ENCODE measurements at places on chromosomes 12 and 14. TPM values are rescaled to one million over a fixed set of nuclear protein-coding genes. Genes with fewer than 3 reads are reported as not detected.

The SMIM41 gene
- not detected for total RNA-seq

- DNase-seq, result peak; percentile 64
- H3K27ac ChIP-seq, result no peak overlapping the region
- H3K4me3 ChIP-seq, result peak overlapping the region; percentile 19
- H3K36me3 ChIP-seq, result peaks cover 19% of the 10 kb centered on the region
Measured at GRCh38 chr14:21092273-21093011, 6.0 kb downstream of the ZNF219 start.

GRCh38 chr12:104011253-104011652 is 38.7 kb downstream of the GLT8D2 start:
- peak overlapping the region; percentile 9 for H3K4me3 ChIP-seq
- peak; percentile 95 for DNase-seq
- H3K27ac ChIP-seq, result peak overlapping the region; percentile 85

The SYNE2 gene
- total RNA-seq, result 67.4 TPM

- peaks cover 35% of the 10 kb centered on the region for H3K4me1 ChIP-seq
- peak; percentile 94 for DNase-seq
- no peaks in the 10 kb centered on the region for H3K36me3 ChIP-seq
- H3K27ac ChIP-seq, result peak overlapping the region; percentile 99
- no peaks in the 10 kb centered on the region for H3K27me3 ChIP-seq
Measured at GRCh38 chr14:75222208-75222701, 45.8 kb upstream of the TMED10 start.

- no peak overlapping the region for H3K27ac ChIP-seq
- H3K27me3 ChIP-seq, result no peaks in the 10 kb centered on the region
- no peaks in the 10 kb centered on the region for H3K36me3 ChIP-seq
- DNase-seq, result no peak
Measured at GRCh38 chr14:85273099-85273677, 256.8 kb upstream of the FLRT2 start.

The MIP gene
- not detected for total RNA-seq

- no peaks in the 10 kb centered on the region for H3K27me3 ChIP-seq
- no peak for DNase-seq
- no peak overlapping the region for H3K4me3 ChIP-seq
- no peak overlapping the region for H3K27ac ChIP-seq
- no peaks in the 10 kb centered on the region for H3K36me3 ChIP-seq
- H3K4me1 ChIP-seq, result no peaks in the 10 kb centered on the region
Measured at GRCh38 chr12:77813558-77813957, 17.1 kb upstream of the NAV3 start.

The ERP27 gene
- not detected for total RNA-seq

GRCh38 chr12:46432325-46432724 is 59.8 kb upstream of the SLC38A2 start:
- H3K4me3 ChIP-seq, result no peak overlapping the region
- peaks cover 41% of the 10 kb centered on the region for H3K4me1 ChIP-seq
- no peak for DNase-seq
- no peaks in the 10 kb centered on the region for H3K36me3 ChIP-seq

DNA sequence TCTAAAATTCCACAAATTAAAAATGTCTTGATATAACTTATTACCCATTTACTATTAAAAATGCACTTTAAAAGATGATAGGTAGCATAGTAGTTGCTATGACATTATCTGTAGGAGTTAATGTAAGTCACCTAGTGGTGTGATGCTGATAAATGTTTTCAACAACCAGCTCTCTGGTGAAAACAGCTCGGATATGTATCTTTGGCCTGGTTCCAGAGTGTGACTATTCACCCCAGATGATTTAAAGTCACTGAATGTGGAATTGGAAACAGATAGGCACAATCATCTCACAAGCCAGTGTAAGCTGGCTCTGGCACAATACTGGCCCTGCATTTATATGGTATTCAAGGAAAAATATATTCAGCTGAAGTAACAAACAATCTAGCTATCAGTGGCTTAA is 9.2 kb upstream of the CCDC196 start:
- H3K4me3 ChIP-seq, result no peak overlapping the region
- H3K27ac ChIP-seq, result no peak overlapping the region
- DNase-seq, result peak; percentile 53
- no peaks in the 10 kb centered on the region for H3K36me3 ChIP-seq
- no peaks in the 10 kb centered on the region for H3K4me1 ChIP-seq

The CLEC6A gene
- not detected for total RNA-seq

DNA sequence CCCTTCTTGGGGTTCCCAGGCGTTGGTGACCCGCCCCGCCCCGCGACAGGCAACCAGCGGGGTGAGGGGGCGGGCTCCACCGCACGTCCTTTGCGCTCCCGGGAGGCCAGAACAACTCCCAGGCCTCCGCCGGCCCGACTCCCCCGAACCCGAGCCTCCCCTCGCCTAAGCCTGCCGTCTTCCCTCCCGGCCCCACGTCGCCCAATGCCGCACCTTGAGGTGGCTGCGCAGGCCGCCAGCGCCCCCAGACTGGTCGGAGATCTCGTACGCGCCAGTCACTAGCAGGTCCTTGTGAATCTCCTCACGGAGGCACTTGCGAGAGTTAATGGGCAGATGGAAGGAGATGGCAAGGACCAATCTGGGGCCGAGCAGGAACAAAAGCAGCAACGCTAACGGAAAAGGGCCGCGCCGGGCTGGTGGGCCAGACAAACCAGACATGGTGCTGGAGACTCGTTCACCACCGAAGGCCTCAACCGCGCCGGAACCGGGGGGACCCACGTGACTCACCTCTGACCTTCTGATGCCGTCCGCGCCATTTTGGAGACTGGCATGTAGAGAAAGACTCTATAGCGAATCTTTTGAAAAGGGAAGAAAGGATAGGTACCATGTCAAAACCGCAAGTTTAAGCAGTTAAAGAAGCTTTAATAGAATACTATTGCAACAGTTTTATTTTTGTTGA is at the start of gene TMED10:
TMED10 (minus strand) TSS at position 471 of the 679 bp plus-strand sequence; CDS start at position 438, 33 bp downstream.
- peak; percentile 93 for DNase-seq
- peaks cover 19% of the 10 kb centered on the region for H3K36me3 ChIP-seq
- H3K4me1 ChIP-seq, result peaks cover 22% of the 10 kb centered on the region
- no peaks in the 10 kb centered on the region for H3K27me3 ChIP-seq
- peak within 1 kb of the TSS; percentile 98 for H3K4me3 ChIP-seq

- no peak overlapping the region for H3K27ac ChIP-seq
- peaks cover 23% of the 10 kb centered on the region for H3K4me1 ChIP-seq
- no peaks in the 10 kb centered on the region for H3K36me3 ChIP-seq
Measured at GRCh38 chr14:75489480-75489837, 32.8 kb upstream of the BATF start.

GRCh38 chr14:69090187-69090789 is 62.6 kb downstream of the DCAF5 start:
- H3K36me3 ChIP-seq, result peaks cover 44% of the 10 kb centered on the region
- no peak overlapping the region for H3K27ac ChIP-seq
- DNase-seq, result peak; percentile 65

DNA sequence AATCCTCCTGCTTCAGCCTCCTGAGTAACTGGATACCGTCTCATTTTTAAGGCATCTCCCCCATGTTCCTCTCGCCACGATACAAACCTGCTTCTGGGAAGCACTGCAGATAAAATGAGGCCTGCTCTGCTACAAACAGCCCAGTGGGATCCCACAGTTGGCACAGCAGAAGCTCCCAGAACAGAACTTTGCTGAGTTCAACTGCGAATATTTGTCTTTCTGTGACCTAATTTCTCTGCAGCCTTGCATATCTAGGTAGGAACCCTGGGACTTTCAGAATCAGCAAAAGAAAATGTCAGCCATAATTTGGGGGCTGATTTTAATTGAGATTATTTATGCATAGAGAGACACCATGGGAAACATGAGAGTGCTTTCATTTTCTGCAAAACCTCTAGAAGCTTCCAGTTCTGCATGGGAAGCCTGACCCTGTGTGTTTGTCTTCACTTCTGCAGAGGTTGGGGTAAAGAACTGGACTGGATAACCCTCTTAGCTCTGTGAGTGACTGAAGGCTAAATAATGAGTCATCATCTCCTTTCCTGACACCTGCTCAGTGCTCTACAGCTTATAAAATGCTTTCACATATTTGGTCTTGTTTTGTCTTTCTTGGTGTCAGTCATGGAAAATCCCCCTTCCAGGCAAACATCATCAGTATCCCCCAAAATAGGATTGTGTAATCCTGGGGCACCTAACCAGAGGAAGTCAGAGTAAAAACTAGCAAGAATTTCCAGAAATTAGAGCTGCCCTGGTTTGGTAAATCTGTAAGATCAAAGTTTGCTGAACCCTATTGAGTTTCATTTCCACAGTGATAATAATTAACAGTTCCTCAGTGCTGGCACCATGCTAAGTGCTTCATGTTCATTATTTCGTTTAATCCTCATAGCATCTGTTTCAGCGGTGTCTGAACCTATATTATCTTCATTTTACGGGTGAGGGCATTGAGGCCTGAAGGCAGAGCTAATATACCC is 185.8 kb downstream of the SLC15A4 start:
- H3K27ac ChIP-seq, result no peak overlapping the region
- H3K36me3 ChIP-seq, result no peaks in the 10 kb centered on the region
- H3K4me1 ChIP-seq, result no peaks in the 10 kb centered on the region
- no peak overlapping the region for H3K4me3 ChIP-seq
- no peak for DNase-seq
- no peaks in the 10 kb centered on the region for H3K27me3 ChIP-seq

The SPTB gene
- 2.1 TPM for total RNA-seq

DNA sequence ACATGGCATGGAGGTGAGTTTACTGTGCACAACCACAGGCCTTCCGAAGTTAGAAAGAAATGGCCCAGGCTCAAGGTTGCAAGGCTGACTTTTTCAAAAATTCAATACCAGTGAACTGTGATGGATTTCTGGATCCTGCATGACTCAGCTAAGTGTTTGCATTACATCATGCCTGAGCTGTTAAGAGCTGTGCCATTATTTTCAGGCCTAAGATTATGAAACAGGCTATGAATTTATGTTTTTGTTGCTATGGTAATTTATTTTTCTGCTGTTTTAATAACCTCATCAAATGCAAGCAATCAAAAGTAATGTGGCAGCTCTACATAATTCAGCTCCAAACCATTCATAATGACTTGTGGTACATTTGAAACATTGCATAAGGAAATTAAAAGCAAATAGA is 457.7 kb upstream of the TMEM132C start:
- no peak overlapping the region for H3K27ac ChIP-seq
- H3K36me3 ChIP-seq, result no peaks in the 10 kb centered on the region
- peak; percentile 18 for DNase-seq
- H3K27me3 ChIP-seq, result no peaks in the 10 kb centered on the region
- no peak overlapping the region for H3K4me3 ChIP-seq

- peaks cover 61% of the 10 kb centered on the region for H3K36me3 ChIP-seq
- H3K27ac ChIP-seq, result no peak overlapping the region
- H3K4me1 ChIP-seq, result peaks cover 29% of the 10 kb centered on the region
- H3K4me3 ChIP-seq, result no peak overlapping the region
- no peak for DNase-seq
- no peaks in the 10 kb centered on the region for H3K27me3 ChIP-seq
Measured at GRCh38 chr12:1491983-1492697, 102.2 kb downstream of the FBXL14 start.

GRCh38 chr12:105461271-105461943 is 130.9 kb downstream of the C12orf75 start:
- no peak overlapping the region for H3K27ac ChIP-seq
- H3K36me3 ChIP-seq, result no peaks in the 10 kb centered on the region
- H3K4me3 ChIP-seq, result no peak overlapping the region
- no peaks in the 10 kb centered on the region for H3K27me3 ChIP-seq
- H3K4me1 ChIP-seq, result peaks cover 9% of the 10 kb centered on the region

DNA sequence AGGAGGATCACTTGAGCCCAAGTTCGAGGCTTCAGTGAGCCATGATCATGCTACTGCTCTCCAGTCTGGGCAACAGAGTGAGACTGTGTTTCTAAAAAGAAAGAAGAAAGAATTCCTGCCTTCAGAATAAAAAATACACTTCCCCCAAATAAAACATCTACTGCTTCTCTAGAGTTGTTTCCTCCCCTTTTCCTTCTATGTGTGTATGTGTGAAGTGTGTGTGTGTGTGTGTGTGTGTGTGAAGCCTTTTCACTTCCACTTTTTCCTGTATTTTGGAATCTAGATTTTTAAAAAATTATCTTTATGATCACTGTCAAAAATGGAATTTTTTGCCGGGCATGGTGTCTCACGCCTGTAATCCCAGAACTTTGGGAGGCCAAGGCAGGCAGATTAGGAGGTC is 12.6 kb upstream of the SNX6 start:
- DNase-seq, result no peak
- H3K27me3 ChIP-seq, result no peaks in the 10 kb centered on the region
- H3K36me3 ChIP-seq, result no peaks in the 10 kb centered on the region
- H3K27ac ChIP-seq, result no peak overlapping the region

GRCh38 chr12:52395761-52396434 is 10.2 kb downstream of the KRT82 start:
- no peak overlapping the region for H3K27ac ChIP-seq
- no peaks in the 10 kb centered on the region for H3K36me3 ChIP-seq
- no peak overlapping the region for H3K4me3 ChIP-seq
- H3K27me3 ChIP-seq, result no peaks in the 10 kb centered on the region
- DNase-seq, result peak; percentile 83
- H3K4me1 ChIP-seq, result peaks cover 30% of the 10 kb centered on the region

DNA sequence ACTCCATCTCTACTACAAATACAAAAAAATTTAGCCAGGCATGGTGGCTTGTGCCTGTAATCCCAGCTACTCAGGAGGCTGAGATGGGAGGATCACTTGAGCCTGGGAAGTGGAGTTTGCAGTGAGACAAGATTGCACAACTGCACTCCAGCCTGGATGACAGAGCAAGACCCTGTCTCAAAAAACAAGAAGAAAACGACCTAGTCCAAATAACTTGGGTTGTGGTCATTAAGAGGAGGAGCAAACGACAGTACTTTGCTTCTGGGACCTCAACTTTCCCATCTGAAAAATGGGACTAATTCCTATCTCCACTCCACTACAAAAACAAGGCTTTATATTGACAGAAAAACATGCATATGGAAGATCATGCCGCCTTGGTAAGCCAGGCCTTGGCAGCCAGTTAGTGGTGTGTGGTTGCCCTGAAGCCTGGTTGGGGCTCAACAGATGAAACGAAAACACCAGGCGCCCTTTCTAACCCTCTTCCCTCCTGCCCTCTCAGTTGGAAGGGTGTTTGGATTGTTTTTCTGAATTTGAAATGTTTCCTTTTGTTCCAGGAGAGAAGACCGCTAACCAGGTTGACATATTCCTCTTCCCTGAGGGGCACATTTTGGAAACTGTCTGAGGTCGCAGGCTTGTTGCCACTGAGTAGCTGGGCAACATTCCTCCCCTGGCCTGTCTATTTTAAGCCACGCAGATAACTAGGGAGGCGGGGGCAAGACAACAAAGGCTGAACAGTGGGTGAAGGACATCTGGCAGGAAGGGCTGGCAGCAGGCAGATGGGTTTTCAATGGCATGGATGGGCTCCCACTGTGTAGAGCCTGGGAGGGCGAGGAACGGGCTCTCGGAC is 13.7 kb upstream of the VPS37B start:
- no peak for DNase-seq
- H3K4me3 ChIP-seq, result no peak overlapping the region
- H3K4me1 ChIP-seq, result no peaks in the 10 kb centered on the region
- no peaks in the 10 kb centered on the region for H3K27me3 ChIP-seq

GRCh38 chr14:34087571-34087970 is 136.7 kb upstream of the EGLN3 start:
- H3K27ac ChIP-seq, result no peak overlapping the region
- H3K4me3 ChIP-seq, result no peak overlapping the region
- H3K27me3 ChIP-seq, result no peaks in the 10 kb centered on the region
- DNase-seq, result no peak
- no peaks in the 10 kb centered on the region for H3K4me1 ChIP-seq

The HOXC13 gene
- 6.0 TPM for total RNA-seq

All from MCF 10A (cell line).